ENCODE measurements at places on chromosomes 7 and 10.
A peak's percentile ranks its signal among the peaks of the same experiment; 100 is the strongest.

DNA sequence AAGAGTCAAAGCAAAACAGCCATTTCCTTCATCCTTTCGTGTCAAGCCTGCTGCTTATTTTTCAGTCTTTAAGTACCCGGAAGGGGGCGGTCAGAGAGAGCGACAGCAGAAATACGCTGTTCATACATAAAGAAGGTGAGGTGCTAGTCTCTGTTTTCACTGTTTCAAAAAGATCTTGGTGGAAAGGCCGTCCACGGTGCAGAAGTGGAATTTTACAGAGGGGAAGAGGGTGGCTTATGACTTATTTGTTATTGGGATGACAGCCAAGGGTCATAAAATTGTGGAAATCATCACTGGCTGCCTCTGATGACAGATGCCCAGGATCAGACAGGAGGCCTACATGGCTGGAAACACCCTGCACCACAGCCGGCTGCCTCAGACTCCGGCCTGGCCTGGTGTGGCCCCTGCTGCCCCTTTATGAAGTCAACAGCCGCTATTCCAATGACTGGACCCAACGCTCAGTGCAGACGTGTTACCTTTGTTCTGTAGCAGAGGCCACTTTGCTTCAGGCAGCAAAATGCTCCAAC, 57.0 kb downstream of the HIPK2 start:
- DNase-seq, result no peak

DNA sequence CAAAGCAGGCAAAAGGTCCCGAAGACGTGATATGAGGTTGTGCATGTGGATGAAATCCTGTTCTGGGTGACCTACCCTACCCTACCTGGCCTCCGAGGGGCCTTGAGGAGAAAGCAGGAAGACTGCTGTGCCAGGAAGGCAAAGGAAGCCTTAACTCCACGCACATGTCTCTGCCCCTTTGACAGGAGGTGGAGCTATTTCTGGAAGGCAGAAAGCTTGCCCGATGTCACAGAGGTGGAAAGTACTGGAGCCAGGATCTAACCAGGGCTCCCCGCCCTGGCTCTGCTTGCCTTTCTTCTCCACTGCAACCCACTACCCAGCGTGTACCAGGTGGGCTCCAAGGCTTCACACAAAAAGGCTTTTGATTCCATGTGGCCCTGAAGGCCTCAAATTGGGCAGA, 66.4 kb upstream of the DDC start:
- no peak for DNase-seq

DNA sequence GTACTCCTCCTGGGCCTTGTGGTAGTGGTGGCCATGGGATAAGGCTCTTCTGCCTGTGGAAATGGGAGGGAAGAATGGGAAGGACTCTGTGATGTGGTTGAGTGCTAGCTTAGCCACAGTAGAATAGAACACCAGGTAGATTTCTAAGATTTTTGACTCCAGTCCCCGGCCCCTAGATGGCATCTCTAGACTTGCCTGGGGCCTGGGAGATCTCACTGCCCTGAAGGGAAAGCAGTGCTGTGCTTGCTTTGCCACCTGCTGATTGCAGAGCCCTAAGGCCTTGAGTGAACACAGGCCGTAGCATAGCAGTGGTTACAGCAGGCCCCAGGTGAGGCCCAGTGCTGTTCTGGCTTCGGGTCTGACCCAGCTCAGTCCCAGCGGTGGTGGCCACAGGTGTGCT, 252.0 kb downstream of the TCF7L2 start:
- DNase-seq, result no peak

DNA sequence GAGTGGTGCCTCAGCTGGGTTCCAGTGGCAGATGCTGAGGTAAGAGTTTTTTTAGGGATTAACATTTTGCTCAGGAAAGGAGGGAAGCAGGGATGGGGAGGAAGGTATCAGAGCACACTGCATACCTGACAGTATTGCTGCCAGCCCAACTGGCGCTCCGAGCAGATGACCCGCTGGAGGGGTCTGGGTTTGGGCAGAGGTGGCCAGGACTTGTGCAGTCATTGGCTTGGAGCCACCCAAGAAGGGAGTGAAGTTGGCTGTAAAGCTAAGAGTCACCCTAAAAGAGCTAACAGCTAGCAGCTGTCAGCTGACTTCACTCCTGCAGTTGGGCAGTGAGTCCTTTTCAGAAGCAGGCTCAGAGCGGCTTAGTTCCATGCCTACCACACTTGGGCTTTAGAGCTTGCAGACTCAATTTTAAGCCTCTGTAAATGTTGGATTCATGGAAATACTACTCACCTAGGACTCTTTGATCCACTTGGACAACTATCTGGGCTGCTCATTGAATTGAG, 5.8 kb upstream of the ARHGAP22 start:
- no peak for DNase-seq

DNA sequence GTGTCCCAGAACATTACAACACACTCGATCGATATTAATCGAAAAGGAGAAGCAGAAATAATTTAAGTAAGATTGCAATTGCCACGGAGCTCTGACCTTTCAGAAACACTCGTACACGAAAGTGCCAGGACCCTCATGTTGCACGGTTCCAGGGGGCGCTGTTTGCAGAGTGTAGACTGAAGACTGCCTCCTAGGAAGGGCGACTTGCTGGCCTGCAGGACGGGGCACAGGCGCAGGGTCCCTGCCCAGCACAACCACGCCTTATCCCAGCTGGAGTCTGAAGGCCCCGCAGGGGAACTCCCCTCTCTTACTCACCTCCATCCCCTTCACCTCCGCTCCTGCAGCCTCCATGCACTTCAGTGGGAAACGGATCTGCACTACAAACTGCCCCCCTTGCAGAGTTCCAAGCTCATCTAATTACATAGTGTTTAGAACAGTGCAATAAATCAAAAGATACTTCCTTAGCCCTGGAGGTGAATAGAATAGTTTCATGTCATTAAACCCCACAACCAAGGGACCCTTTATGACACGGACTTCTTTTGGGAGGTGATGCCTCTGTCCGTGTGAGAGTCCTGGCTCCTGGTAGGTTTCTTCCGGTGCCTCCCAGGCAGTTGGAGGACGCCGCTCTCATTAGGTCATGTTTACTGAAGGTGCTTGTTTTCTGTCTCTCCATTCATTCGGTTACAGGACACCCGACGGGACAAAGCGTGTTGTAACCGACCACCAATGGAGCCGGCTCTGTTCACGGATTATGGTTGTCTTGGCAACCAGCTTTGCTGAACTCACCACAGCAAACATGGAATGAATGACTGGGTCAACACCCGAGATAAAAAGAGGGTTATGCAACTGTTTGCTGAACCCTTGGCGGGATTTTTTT, 262.2 kb downstream of the BAMBI start:
- DNase-seq, result no peak

- DNase-seq, result no peak
These were observed 253.1 kb upstream of the SHH start for GRCh38 chr7:156065400-156065799.

- DNase-seq, result no peak
These were observed 45.6 kb upstream of the ENO4 start for GRCh38 chr10:116803451-116804249.

GRCh38 chr10:35716776-35717175, 74.7 kb upstream of the FZD8 start:
- DNase-seq, result no peak

DNA sequence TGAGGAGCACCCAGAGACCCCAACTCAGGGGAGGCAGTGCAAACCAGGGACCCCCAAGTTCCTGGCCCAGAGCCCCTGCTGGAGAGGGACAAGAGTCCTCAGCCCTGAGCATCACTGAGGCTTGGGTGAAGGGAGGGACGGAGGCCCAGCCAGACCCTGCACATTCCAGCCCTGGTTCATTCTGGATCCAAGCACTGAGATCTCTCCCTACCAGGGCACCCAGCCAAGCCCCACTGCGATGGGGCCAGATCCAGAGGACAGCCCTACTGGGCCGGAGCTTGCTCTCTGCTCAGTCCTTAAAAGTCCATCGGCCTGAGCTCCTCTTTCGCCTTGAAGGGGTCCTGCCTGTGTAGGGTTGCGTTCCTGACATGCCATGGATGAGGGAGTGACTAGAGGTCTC, 40.5 kb upstream of the RABGEF1 start:
- DNase-seq, result no peak

DNA sequence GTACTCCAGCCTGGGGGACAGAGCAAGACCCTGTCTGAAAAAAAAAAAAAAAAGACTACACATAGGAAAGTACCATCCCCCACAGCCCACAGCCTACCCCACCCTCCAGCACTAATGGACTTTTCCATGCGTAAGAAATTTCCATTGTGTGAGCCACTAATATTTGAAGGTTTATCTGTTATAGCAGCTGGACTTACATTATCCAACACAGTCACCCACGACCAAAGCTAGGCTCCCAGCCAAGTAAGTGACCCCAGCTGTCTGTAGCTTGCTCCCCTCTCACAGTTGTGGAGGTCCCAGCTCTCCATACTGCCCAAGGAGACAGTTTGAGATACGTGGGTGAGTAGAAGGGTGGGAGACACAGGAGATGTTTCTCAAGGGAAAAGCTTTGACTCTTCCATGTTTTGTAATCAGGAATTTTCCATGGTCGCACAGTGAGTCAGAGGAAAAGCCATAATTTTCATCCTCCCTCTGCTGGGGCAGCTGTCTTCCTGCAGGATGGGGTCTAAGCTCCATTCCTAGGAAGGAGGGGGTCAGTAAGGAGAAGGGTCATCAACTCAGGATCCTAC, 57.4 kb downstream of the CAV1 start:
- DNase-seq, result peak; percentile 54

GRCh38 chr7:30458311-30458710, 20.3 kb downstream of the NOD1 start:
- no peak for DNase-seq

GRCh38 chr7:20290505-20291111, 40.1 kb upstream of the ITGB8 start:
- no peak for DNase-seq

GRCh38 chr7:18313965-18314364, 181.6 kb upstream of the HDAC9 start:
- no peak for DNase-seq

DNA sequence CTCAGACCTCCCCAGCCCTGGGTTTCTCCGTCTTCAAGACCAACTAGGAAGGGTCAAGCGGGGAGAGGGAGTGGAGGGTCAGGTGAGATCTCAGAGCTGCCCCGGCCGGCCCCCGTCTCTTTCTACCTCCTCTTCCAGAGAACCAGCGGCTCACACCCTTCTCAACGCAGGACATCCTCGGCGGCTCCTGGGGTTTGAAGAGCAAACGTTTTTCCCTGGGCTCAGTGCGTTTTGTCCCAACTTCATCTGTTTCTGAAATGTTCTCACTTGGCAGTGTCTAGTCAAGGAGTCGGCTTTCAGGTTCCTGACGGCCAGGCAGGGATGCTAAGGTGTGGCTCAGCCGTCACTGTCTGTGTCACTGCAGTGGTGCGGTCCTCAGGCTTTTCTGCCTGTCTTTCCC, 416.4 kb upstream of the FOXK1 start:
- no peak for DNase-seq

- DNase-seq, result no peak
These were observed 12.6 kb downstream of the CYP3A5 start for GRCh38 chr7:99667179-99667578.

DNA sequence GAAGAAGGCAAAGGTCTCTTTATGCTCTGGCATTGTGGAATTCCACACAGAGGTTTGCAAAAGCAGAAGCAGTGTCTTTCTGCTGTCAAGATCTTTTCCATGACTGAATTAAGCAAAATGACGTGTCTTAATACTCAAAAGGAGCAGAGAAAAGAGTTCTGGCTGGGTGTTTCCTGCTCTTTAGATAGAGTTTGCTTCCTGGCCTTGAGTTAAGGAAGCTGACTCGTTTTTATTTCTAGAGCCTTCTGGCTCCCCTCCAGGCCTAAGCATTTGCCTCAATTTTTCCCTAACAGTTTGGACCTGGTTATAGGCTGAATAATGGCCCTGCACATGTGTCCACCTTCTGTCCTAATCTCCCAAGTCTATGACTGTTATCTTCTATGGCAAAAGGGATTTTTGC, 21.6 kb downstream of the TAS2R41 start:
- no peak for DNase-seq

GRCh38 chr7:42947521-42947920, 15.3 kb downstream of the MRPL32 start:
- no peak for DNase-seq

DNA sequence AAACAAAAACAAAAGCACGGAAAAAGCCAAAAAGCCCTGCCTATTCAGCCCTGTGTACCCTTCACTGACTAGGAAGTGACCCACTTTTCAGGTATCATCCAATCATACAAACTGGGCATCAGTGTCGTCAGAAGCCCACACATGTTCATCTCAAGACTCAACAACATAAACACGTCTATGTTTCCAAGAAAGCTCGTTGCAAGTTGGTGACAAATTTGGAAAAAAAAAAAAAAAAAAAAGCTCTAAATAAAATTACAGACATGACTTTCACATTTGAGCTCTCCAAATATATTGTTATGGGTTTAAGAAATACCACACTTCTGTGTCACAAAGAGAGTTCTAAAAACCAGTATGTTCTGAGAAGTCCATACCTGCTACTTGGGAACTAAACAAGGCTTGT, 204.7 kb upstream of the KLF14 start:
- DNase-seq, result no peak

DNA sequence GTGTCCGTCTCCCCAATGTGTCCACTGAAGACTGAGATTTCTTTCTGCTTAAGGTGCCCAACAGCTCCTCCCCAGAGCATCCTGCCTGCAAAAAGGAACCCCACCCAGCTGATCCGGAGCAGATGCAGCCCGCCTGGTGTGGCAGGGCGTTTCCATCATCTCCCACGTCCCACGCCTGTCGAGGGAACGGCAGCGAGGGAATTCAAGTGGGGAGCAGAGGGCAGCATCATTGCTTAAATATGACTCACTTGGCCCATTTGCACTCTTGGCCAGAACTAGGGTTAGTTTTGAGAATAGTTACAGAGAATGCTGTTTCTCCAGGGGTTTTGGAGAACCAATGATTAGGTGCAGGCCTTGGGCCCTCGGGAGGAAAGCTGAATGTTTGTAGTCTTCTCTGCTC, 20.8 kb downstream of the VWA2 start:
- DNase-seq, result no peak

DNA sequence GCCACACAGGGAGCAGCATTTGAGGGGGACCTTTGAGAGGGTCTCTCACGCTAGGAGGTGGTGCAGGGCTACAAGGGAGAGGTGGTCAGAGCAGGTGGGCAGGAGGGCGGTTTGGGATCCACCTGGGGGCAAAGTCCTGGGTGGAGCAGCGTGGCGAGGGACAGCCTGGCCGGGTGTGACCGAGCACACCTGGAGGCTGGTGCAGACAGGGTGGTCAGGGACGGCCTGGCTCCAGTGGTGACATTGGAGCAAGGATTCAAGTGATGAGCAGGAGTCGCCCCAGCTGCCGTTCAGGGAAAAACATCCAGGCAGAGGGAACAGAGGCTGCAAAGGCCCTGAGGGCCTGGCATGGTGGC, 36.0 kb downstream of the CLIP2 start:
- DNase-seq, result no peak

GRCh38 chr7:68107968-68108367, 1111.3 kb downstream of the TYW1 start:
- no peak for DNase-seq

GRCh38 chr7:152543799-152544198, 108.0 kb upstream of the KMT2C start:
- no peak for DNase-seq

GRCh38 chr10:90675621-90676020, 182.2 kb downstream of the HTR7 start:
- no peak for DNase-seq

- no peak for DNase-seq
These were observed 390.2 kb upstream of the COBL start for GRCh38 chr7:51706851-51707250.

- DNase-seq, result no peak
These were observed 89.0 kb upstream of the NPTX2 start for GRCh38 chr7:98528079-98528478.
